ENCODE measurements at places on chromosomes 1 and 21. TPM values are rescaled to one million over a fixed set of nuclear protein-coding genes. Genes with fewer than 3 reads are reported as not detected.

DNA sequence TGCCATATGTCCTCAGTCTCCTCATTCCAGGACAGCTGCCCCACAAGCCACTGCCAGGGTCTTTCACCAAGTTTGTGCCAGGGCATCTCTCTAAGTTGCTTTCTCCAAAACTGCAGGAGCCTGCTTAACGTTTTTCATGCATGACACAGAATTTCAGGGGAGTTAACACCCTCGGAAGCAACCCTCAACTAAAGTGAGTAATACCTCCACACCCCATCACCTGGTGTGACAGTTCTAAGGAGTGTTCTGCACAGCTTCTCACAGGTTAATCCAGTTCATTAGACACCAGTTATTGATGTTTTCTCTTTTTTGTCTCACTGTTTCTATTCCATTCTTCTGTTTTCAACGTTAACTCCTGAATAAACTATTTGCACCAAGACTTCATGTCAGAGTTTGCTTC, 115.0 kb downstream of the BACH1 start:
- no peaks in the 10 kb centered on the region for H3K4me1 ChIP-seq
- H3K4me3 ChIP-seq: no peak overlapping the region
- H3K27me3 ChIP-seq: no peaks in the 10 kb centered on the region

DNA sequence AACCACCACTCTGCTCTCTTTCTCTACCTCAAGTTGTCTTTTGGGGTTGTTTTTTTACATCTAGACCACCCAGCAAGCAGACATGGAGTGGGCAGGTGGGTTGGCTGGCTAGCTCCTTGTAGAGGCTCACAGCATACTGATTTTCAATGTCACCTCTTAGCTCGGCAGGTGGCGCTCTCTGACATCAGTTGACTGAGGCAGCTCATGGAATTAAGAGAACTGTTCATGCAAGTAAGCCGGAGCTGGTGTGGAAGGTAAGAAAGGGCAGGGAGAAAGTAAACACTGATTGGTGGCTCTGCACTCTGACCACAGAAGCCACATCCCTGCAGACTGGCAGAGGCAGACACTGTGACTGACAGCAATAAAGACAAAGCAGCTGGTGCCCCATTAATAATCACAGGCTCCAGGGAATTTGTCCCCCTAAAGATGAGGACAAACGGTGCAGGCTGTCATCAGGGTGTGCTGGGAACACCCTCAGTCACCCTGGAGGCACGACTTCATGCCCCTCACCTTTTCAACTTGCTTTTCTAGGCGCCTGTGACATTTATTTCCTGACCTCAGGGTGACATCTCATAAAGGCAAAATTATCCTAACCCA, 226.8 kb downstream of the LMX1A start:
- no peak overlapping the region for H3K4me3 ChIP-seq
- H3K4me1 ChIP-seq: no peaks in the 10 kb centered on the region
- DNase-seq: no peak
- H3K27ac ChIP-seq: no peak overlapping the region
- no peaks in the 10 kb centered on the region for H3K27me3 ChIP-seq

DNA sequence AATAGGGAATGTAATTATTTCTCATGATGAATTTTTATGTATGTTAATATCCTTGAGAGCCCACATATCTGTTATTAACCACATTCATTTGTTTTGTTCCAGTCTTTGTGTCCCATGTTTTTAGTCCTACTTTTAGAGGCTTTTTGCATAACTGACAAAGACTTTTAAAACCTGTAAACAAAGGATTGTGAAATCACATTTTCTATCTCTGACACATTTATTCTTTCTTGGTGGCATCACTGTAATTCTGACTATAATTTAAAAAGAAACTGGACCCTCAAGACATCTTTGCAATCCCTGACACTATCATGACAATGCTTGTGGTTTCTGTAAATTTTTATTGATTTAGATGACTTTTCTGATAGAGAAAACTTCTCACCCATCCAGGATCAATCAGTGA, 313.1 kb downstream of the SIPA1L2 start:
- H3K4me3 ChIP-seq: no peak overlapping the region
- no peaks in the 10 kb centered on the region for H3K36me3 ChIP-seq
- DNase-seq: no peak
- peaks cover 10% of the 10 kb centered on the region for H3K4me1 ChIP-seq
- no peak overlapping the region for H3K27ac ChIP-seq

Gene KRTAP12-2
- total RNA-seq: not detected

- no peak overlapping the region for H3K27ac ChIP-seq
- H3K27me3 ChIP-seq: peaks cover 15% of the 10 kb centered on the region
- H3K4me1 ChIP-seq: peaks cover 15% of the 10 kb centered on the region
- no peaks in the 10 kb centered on the region for H3K36me3 ChIP-seq
- DNase-seq: no peak
Observed at GRCh38 chr1:23533246-23534023, 2.4 kb upstream of the E2F2 start.

Gene DEDD
- 29.6 TPM for total RNA-seq

Gene FAM151A
- total RNA-seq: not detected

- peaks cover 53% of the 10 kb centered on the region for H3K4me1 ChIP-seq
- peak overlapping the region; percentile 99 for H3K27ac ChIP-seq
- no peak overlapping the region for H3K4me3 ChIP-seq
Observed at GRCh38 chr21:46094401-46095082, 3.4 kb upstream of the COL6A2 start.

GRCh38 chr1:204831186-204831585, 39.5 kb upstream of the NFASC start:
- H3K4me1 ChIP-seq: peaks cover 31% of the 10 kb centered on the region
- no peak overlapping the region for H3K4me3 ChIP-seq
- H3K36me3 ChIP-seq: no peaks in the 10 kb centered on the region
- H3K27me3 ChIP-seq: no peaks in the 10 kb centered on the region
- no peak for DNase-seq
- no peak overlapping the region for H3K27ac ChIP-seq

Gene G0S2
- total RNA-seq: 19.3 TPM

- H3K36me3 ChIP-seq: no peaks in the 10 kb centered on the region
- H3K4me3 ChIP-seq: no peak overlapping the region
- H3K4me1 ChIP-seq: no peaks in the 10 kb centered on the region
- no peaks in the 10 kb centered on the region for H3K27me3 ChIP-seq
Observed at GRCh38 chr1:78156805-78157521, 111.2 kb downstream of the GIPC2 start.

GRCh38 chr1:196689001-196689400, 37.2 kb downstream of the CFH start:
- H3K27me3 ChIP-seq: no peaks in the 10 kb centered on the region
- no peak for DNase-seq
- no peaks in the 10 kb centered on the region for H3K36me3 ChIP-seq
- H3K27ac ChIP-seq: no peak overlapping the region

DNA sequence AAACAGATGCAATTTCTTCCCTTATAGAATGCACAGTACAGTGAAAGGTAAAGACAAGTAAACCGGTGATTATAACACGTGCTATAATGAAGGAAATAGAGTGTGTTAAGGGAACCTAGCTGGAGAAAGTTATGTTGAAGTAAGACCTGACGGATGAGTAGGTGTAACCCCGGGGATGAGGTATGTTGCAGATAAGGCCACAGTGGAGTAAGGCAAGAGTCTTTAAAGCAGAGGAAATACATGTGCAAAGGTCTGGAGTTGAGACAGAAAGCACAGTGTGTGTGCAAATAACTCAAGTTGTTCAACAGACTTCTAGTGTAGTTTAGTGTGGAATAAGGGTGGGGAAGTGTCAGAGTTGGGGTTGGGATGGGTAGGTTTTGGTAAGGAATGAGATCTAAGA, 2.9 kb downstream of the DBT start:
- H3K27ac ChIP-seq: no peak overlapping the region
- H3K27me3 ChIP-seq: no peaks in the 10 kb centered on the region
- H3K36me3 ChIP-seq: no peaks in the 10 kb centered on the region
- no peak overlapping the region for H3K4me3 ChIP-seq
- H3K4me1 ChIP-seq: peaks cover 16% of the 10 kb centered on the region

GRCh38 chr1:94117259-94117851, 3.6 kb downstream of the ABCA4 start:
- no peaks in the 10 kb centered on the region for H3K4me1 ChIP-seq
- no peaks in the 10 kb centered on the region for H3K27me3 ChIP-seq
- H3K36me3 ChIP-seq: no peaks in the 10 kb centered on the region
- no peak for DNase-seq

- no peak for DNase-seq
- H3K36me3 ChIP-seq: no peaks in the 10 kb centered on the region
- H3K27ac ChIP-seq: no peak overlapping the region
- no peak overlapping the region for H3K4me3 ChIP-seq
Observed at GRCh38 chr1:65772607-65773006, 20.1 kb upstream of the PDE4B start.

Gene ROR1
- 27.6 TPM for total RNA-seq

Gene C1orf105
- total RNA-seq: not detected

GRCh38 chr21:33434770-33435360, 31.7 kb downstream of the IFNGR2 start:
- peaks cover 24% of the 10 kb centered on the region for H3K4me1 ChIP-seq
- DNase-seq: no peak
- peak overlapping the region; percentile 83 for H3K27ac ChIP-seq
- no peak overlapping the region for H3K4me3 ChIP-seq

DNA sequence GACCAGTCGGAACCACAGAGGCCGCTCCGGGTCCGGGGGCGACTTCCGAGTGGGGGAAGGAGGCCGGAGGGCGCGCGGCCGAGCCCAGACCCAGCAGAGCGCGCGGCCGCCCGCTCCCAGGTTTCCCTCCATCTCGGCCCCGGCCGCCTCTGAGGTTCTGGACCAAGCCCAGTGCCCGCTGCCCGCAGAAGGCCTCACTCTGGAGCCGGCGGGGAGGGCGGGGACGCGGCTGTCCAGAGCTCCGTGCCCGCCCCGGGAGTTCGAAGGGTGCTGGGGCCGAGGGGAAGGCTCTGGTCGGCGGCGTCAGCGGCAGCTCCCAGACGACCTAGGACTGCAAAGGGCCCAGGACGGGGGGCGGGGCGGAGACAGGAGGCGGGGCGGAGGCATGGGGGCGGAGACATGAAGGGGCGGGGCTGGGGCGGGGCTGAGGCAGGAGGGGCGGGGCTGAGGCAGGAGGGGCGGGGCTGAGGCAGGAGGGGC, 48.0 kb upstream of the SLC19A1 start:
- no peaks in the 10 kb centered on the region for H3K36me3 ChIP-seq
- H3K4me1 ChIP-seq: peaks cover 13% of the 10 kb centered on the region
- peak overlapping the region; percentile 42 for H3K4me3 ChIP-seq
- H3K27ac ChIP-seq: peak overlapping the region; percentile 52

Gene UBL4B
- total RNA-seq: not detected

Gene C4BPA
- not detected for total RNA-seq

Gene KLF17
- total RNA-seq: not detected

DNA sequence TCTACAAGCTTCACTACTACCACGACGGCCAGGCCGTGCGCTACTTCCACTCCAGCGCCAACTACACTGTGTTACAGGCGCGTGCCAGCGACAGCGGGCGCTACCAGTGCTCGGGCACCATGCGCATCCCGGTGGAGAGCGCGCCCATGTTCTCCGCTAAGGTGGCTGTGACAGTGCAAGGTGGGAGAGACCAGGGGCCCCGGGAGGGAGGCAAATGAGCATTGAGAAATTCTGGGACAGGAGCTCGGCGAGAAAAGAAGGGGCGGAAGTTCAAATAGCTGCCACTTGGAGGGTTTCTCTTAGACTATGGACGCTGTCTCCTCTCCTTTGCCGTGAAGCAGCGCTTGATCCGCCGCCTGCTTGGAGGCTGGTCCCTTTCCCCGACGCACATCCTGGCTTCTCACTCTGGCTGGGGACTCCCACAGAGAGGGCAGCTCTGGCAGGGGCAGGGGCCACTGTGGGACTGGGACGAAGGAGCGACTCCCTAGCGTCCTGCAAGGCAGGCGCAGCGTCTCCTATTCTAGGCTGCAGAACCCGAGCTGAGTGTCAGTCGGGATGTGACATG, 4.6 kb downstream of the FCRLB start:
- no peaks in the 10 kb centered on the region for H3K36me3 ChIP-seq
- H3K4me1 ChIP-seq: peaks cover 11% of the 10 kb centered on the region
- no peaks in the 10 kb centered on the region for H3K27me3 ChIP-seq
- H3K27ac ChIP-seq: peak overlapping the region; percentile 82
- H3K4me3 ChIP-seq: peak overlapping the region; percentile 83

DNA sequence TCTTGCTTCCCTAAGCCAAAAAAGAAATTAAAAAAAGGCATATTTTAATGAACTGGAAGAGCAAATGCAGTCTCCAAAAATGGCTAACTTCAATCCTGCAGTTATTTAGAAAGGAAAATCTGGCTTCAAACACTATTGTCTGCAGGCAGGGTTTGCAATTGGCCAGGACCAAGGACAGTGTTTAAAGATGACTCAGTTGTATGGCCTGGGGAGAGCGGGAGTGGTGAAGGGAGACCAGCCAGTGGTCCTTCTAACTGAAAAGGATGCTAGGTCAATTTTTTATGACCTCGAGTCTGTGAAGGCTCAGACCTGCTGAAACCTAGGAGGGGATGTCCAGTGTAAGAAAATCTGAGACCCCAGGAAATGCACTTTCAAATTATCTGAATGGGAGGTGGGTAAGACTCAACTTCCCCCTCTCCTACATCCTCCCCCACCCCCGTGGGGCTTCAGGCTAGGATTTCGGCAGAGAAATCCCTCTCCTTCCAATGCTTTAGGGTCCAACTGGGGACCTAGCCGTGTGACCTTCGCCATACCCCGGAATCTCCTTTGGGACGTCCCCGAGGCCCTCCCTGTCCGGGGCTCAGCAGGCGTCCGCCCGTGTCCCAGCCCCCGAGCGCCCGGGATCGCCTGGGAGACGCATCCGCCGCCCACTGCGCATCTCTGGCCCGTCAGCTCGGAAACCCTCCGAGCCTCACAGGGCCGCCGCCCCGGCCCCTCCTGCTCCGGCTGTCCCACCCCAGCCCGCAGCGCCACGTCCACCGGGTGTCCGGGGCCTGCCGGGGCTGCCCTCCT, 602 bp upstream of the RIMKLA start:
- no peaks in the 10 kb centered on the region for H3K27me3 ChIP-seq
- H3K4me1 ChIP-seq: no peaks in the 10 kb centered on the region
- H3K4me3 ChIP-seq: peak overlapping the region; percentile 34
- peak overlapping the region; percentile 71 for H3K27ac ChIP-seq
- DNase-seq: no peak

DNA sequence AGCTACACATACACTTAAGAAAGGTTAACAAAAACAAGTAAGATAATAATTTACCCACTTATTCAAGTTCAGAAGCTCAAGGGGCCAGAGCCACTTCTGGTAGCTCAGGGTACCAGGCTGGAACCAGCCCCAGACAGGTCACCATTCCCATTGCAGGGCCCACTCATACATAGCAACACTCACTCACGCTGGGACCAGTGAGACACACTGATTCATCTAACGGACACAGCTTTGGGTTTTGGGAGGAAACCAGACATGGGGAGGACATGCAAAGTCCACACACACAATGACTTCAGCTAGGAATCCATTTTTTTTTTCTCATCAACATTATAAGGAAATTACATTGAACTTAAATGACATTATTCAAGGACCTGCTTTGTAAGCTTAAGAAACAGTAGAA, 169.1 kb downstream of the ZC3H11B start:
- no peak overlapping the region for H3K4me3 ChIP-seq
- H3K36me3 ChIP-seq: no peaks in the 10 kb centered on the region
- H3K27me3 ChIP-seq: no peaks in the 10 kb centered on the region
- H3K27ac ChIP-seq: no peak overlapping the region

Gene CDC42BPA
- total RNA-seq: 60.8 TPM

- no peaks in the 10 kb centered on the region for H3K36me3 ChIP-seq
- H3K4me1 ChIP-seq: peaks cover 23% of the 10 kb centered on the region
- peaks cover 80% of the 10 kb centered on the region for H3K27me3 ChIP-seq
- peak overlapping the region; percentile 22 for H3K4me3 ChIP-seq
- H3K27ac ChIP-seq: no peak overlapping the region
- DNase-seq: no peak
Observed at GRCh38 chr21:33071770-33072306, 1.9 kb downstream of the OLIG1 start.

Gene BTBD8
- 4.9 TPM for total RNA-seq
